KG1 (cell line): ENCODE measurements at places on chromosomes 13 and 19.

- DNase-seq, result no peak
Observed at GRCh38 chr19:16522559-16523377, 19.5 kb downstream of the CHERP start.

DNA sequence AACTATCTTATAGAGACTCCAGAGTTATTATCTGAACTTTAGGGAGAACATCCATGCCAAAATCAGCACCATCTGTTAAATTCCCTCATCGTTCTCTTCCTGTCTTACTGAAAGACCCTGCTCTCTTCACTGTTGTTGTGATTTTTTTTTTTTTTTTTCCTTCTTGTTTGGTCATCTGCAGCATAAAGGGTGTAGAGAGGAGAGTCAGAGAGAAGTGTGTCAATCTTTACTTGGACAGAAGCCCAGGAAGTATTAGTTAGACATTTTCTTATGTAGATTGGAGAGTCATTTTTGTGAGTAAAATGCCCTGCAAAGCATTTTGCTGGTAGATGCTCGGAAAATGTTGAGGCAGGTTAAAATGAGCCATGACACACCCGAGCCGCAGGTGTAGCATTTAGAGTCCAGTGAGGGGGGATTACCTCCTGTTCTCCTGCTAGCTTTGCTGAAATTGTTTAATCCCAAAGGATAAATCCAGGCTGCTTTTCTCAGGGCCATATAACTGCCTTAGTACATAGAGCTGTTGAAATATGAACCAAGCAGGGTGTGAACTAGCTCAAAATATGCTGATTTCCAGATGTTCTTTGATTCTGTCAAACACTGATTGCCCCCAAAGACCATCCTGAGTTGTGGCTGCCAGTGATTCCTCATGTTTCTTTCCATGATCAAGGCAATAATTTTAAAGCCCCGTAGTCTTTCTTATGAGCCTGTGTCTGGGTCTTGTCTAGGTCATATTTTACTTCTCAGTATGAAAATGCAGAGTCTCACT is 143.5 kb downstream of the DCT start:
- no peak for DNase-seq

DNA sequence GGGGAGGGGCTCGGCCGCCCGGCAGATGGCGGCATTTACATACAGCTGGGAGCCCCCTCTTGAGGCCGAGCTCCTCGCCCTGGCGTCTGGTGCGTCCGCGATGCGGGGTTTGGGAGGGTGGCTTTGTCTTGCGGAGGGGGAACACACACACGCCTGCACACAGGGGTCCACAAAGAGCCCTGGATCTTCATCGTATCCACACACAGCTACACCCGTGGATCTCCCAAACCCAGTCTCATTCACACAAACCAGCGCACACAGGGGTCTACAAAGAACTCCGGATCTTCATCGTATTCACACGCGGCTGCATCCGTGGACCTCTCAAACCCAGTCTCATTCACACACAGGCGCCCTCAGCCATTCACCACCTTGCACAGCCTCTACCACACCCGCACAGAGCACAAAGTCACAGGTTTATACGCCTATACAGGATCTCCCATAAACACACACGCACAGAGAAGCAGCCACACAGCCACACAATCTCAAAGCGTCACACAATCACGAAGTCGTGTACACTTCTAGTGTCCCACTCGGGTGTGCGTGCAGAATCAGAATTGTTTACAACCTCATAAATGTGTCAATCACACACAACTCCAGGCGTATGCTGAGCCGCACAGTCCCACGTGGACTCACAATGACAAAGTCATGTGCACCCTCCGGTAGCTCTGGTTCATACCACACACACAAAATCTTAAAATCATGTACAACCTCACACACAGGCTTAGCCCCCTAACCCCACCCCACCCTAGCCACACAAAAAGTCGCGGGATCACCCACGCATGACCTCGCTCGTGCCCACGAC is 550 bp upstream of the DLL3 start:
- DNase-seq, result no peak

DNA sequence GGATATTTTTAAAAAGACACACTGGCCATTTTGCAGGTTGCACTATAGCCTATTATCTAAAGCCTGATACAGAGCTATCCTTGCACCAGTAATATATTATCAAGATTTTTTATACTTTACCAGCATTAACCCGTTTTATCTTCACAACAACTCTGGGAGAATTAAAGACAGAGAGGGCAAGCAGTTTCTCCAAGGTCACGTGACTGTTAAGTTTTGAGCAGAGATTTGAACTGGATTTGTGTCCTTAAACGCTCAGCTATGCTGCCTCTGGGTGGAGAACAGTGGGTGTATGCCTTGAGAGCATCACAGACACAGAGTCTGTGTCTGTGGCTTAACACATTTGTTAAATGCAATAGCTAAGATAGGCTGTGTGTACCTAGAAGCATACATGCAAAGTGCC is 147.2 kb downstream of the MYO16 start:
- no peak for DNase-seq

DNA sequence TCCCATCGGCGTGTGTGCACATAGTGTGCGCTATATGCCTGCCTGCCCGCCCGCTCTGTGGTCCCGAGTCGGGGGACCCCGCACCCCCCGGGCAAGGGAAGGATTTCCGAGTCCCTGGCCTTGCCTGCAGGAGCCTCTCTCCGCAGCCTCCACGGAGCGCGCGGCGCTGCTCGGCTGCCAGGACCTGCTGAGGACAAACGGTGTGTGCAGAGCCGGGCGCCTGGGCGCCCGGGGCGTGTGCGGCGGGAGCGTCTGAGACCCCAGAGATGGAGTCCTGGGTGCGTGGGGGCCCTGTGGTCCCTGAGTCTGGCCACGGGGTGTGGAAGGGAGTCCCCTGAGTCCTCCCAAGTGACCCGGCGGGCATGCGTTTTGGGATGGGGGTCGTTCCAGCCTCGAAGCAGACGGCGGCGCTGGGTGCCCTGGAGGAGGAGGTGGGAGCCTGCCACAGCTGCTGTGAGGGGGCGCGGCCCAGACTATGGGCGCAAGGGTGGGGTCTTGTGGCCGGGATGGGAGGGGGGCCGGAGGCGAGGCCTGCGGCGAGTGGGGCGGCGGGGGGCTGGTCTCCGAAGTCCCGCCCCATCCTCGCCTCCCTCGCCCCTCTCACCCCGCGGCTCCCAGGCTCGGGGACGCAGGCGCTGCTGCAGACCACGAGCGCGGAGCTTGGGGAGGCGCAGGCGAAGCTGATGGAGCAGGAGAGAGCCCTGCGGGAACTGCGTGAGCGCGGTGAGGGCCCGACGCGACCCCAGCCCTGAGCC is 25.3 kb downstream of the CLEC4M start:
- DNase-seq, result no peak

DNA sequence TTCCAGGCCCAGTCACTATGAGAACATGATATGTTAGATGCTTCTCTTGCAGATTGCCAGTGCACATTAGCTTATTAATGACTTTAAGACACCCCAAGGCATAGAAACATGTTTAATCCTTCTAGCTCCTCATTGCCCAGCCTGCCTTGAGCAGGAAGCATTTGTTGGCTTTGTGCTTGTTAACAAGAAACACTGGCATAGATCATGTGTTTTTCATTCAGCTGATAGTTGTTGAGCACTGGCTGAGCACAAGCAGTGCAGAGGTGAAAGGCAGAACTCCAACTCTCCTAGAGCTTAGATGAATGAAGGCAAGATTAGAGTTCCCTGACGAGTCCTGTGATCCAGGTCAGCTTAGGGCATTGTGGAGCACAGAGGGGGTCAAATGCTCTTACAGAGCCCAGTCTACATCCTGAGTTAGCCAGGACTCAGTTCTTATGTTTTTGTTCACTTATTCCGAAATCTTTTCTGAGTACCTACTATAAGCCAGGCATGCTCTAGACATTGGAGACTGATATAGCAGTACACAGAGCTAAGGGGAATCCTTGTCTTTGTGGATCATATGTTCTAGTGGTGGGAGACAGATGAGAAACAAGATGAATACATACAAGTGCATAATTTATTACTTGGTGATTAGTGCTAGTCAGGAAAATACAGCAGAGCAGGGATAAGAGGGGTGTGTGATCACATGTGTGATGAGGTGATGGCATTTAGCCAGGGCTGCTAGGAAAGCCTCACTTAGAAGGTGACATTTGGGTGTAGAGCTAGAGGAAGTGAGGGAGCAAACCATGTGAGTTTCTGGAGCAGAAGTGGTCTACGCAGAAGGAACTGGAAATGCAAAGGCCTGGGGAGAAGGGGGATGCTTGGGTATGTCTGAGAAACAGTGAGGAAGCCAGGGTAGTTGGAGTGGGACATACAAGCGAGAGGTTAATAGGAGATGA is 101.2 kb downstream of the WASF3 start:
- no peak for DNase-seq

GRCh38 chr19:38933544-38933943 is 2.8 kb downstream of the MRPS12 start:
- no peak for DNase-seq

- no peak for DNase-seq
Observed at GRCh38 chr19:29866011-29866410, 54.2 kb downstream of the CCNE1 start.
